IMR-90 (cell line): ENCODE measurements at places on chromosomes 12 and 14. TPM values are rescaled to one million over a fixed set of nuclear protein-coding genes. Genes with fewer than 3 reads are reported as not detected.

Gene MRPS35
- total RNA-seq: 27.4 and 46.9 TPM in 2 replicates

Gene OTOGL
- 0.18 and 0.28 TPM in 2 replicates for total RNA-seq

- DNase-seq: no peak
Observed at GRCh38 chr14:68008491-68008890, 188.9 kb downstream of the RAD51B start.

- no peak for DNase-seq
Observed at GRCh38 chr12:59147791-59148190, 227.5 kb upstream of the LRIG3 start.

Gene SPSB2
- 1.1 and 1.3 TPM in 2 replicates for total RNA-seq

Gene ZDHHC22
- total RNA-seq: not detected in 2 replicates

GRCh38 chr12:89797436-89797835 lies 88.8 kb upstream of the ATP2B1 start:
- DNase-seq: no peak

- no peak for DNase-seq
Observed at GRCh38 chr12:33129500-33129899, 232.9 kb upstream of the PKP2 start.

- DNase-seq: no peak
Observed at GRCh38 chr14:72560331-72560730, 333.6 kb downstream of the DPF3 start.

DNA sequence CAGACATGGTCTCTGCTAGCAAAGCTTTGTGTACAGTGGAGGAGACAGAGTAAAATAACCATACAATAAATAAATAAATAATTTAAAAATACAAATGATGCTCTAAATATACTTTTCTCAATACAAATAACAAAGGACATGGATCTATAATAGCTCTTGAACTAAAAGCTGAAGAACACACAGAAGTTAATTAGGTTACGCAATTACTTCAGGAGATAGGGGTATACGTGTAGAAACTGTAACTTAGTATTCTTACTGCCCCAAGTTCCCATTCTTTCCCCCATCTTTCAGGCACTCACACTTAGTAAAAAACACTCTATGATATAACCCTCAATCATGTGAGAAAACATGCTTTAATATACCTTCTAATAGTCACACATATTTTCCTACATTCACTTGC lies 44.2 kb downstream of the INSM2 start:
- no peak for DNase-seq
